ENCODE measurements at places on chromosomes 12 and 14.

GRCh38 chr12:47082796-47083621 lies 3.2 kb upstream of the AMIGO2 start:
- no peaks in the 10 kb centered on the region for H3K27me3 ChIP-seq
- peaks cover 17% of the 10 kb centered on the region for H3K4me1 ChIP-seq
- no peak overlapping the region for H3K4me3 ChIP-seq
- no peak overlapping the region for H3K27ac ChIP-seq
- no peak for DNase-seq

DNA sequence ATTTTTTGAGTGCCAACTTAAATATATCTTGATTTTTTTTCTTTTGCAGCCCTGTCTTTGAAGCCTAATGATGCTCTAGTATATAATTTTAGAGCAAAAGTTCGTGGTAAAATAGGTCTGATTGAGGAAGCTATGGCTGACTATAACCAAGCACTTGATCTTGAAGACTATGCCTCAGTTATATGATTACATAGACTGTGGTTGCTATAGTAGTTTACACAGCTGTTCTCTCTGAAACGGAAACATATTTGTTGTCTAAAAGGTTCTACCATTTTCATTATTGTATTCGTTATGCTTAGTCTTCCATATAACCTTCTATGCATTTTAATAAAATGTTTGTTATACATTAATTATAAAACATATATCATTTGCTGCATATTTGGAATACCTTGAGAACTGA lies 246.7 kb downstream of the TTC6 start:
- no peak overlapping the region for H3K4me3 ChIP-seq
- DNase-seq = no peak
- no peaks in the 10 kb centered on the region for H3K27me3 ChIP-seq
- no peaks in the 10 kb centered on the region for H3K36me3 ChIP-seq
- H3K4me1 ChIP-seq = no peaks in the 10 kb centered on the region

- H3K4me1 ChIP-seq = no peaks in the 10 kb centered on the region
- no peaks in the 10 kb centered on the region for H3K36me3 ChIP-seq
- no peaks in the 10 kb centered on the region for H3K27me3 ChIP-seq
- no peak overlapping the region for H3K27ac ChIP-seq
- no peak for DNase-seq
Observed at GRCh38 chr14:58557242-58557641, 80.5 kb upstream of the DACT1 start.

GRCh38 chr14:31921721-31922120 lies 155.4 kb upstream of the ARHGAP5 start:
- no peak for DNase-seq
- H3K27ac ChIP-seq = no peak overlapping the region

- no peak overlapping the region for H3K4me3 ChIP-seq
- H3K27me3 ChIP-seq = no peaks in the 10 kb centered on the region
- no peak for DNase-seq
Observed at GRCh38 chr12:14937689-14938088, 648 bp downstream of the ERP27 start.
